ENCODE measurements at places on chromosomes 12 and 14.
A peak's percentile ranks its signal among the peaks of the same experiment; 100 is the strongest.

- DNase-seq, result no peak
These were observed 411.0 kb downstream of the LRIG3 start for GRCh38 chr12:58509116-58509885.

DNA sequence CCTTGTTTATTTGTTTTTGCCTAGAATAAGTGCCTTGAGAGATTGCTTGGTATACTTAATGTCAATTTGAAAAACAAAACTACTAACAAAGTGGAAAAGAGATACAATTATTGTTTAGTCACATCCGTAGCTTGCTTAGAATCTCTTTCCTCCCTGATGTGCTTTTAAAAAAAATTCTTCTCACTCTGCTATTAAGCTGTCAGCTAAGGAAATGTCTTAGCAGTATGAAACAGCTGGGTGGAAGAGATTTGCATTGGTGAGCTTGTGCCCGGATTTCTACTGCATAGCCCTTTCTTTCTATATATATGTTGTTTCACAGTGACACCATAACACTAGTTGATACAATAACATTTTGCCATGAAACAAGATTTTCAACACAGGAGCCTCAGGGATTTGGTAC, 229.4 kb upstream of the RGS6 start:
- no peak for DNase-seq

DNA sequence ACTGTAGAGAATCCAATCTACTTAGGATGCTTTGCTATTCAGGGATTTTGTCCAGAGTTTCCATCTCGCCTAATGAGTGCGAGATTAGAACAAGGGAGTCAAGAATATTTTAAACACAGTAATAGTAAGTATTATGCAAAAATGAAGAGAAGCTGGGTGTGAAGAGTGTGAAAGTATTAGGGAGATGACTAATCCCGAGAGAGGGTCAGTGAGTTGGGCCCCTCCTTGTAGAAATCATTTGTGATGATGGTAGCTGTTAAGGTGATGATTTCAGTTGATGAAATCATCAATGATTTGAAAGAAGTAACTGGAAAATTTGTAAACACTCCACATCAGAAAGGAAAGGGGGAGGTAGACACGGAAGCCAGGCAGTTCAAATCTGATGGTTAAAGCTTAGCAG, 478.9 kb upstream of the MGAT4C start:
- no peak for DNase-seq

- DNase-seq, result no peak
These were observed 7.9 kb upstream of the NFKBIA start for GRCh38 chr14:35412272-35413056.

- DNase-seq, result no peak
These were observed 1316.7 kb upstream of the TMEM132C start for GRCh38 chr12:126950266-126950665.

GRCh38 chr12:78057075-78057474, 226.4 kb downstream of the NAV3 start:
- DNase-seq, result no peak

DNA sequence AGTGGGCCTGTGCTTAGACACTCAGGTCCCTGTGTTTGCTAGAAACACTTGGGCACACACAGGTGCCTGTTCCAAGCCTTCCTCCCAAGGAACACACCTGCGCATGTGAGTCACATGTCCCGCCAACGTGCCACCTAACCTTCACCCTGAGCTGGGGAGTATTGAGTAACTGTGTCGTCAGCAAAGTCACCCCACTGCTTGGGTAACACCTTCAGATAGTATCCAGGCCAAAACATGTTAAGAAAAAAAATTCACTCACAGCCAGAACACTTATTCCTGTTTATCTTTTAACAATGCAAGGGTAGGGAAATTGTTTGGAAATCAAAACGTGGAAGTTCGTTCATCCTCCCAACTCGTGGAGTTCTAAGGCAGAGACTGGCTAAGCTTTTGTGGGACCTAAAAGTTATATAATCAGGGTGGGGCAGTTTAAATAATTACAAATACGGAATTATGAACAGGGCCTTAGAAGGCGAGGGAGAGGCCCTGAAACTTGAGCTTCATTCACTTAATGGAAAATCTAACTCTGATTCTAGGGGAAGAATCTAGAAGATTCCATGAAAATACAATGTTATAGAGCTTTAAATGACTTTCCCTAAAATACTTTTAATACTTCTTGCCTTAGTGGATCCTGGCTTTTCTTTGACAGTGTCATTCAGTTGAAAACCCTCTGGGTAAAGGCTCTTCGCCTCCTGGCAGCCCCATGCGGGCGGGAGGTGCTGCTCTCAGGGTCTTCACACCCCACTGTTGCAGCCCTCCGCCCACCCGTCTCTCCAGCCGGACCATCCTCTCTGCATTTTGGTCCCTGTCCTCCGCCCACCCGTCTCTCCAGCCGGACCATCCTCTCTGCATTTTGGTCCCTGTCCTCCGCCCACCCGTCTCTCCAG, 30.3 kb upstream of the ADIPOR2 start:
- no peak for DNase-seq

GRCh38 chr12:77577791-77578190, 252.9 kb upstream of the NAV3 start:
- no peak for DNase-seq

GRCh38 chr14:61656341-61656740, 39.0 kb upstream of the HIF1A start:
- no peak for DNase-seq

DNA sequence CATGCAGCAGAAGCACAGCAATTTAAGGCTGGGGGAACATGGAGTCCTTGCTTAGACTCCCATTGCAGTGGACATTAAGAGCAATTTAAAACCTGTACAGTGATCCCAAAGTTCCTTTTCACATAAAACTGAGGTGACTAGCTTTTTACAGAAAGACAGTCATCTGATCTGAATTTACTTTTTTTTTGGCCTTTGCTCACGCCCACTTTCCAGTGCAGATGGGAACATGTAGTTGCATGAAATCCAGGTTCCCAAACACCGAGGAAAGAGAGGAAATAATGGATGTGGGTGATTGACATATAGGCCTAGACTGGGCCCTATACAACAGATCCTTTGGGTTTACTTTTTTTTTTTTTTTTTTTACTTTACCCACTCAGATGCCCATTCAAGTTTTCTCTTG, 126.4 kb upstream of the PTPRB start:
- no peak for DNase-seq

GRCh38 chr14:98269533-98269932, 1002.5 kb downstream of the BCL11B start:
- no peak for DNase-seq

- no peak for DNase-seq
These were observed 80.6 kb downstream of the MAP1LC3B2 start for GRCh38 chr12:116639765-116640164.

DNA sequence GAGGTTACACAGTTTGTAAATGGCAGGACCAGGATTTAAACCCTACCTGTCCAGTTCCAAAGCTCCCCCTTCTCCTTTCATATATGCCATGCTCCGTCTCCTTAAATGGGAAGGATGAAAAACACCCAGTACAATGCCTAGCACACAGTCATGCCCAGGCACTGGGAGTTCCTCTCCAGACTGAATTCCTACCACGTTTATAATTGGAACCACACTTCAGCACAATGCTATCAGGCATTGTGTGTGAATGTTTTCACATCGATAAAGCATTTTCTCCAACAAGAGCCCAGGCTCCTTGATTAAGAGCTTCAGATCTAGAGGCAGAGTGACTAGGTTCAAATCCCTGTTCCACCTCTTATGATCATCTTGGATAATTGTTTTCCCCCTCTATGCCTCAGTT, 2.7 kb upstream of the NUAK1 start:
- DNase-seq, result no peak

- DNase-seq, result no peak
These were observed 24.3 kb downstream of the VRK1 start for GRCh38 chr14:96821501-96821900.

DNA sequence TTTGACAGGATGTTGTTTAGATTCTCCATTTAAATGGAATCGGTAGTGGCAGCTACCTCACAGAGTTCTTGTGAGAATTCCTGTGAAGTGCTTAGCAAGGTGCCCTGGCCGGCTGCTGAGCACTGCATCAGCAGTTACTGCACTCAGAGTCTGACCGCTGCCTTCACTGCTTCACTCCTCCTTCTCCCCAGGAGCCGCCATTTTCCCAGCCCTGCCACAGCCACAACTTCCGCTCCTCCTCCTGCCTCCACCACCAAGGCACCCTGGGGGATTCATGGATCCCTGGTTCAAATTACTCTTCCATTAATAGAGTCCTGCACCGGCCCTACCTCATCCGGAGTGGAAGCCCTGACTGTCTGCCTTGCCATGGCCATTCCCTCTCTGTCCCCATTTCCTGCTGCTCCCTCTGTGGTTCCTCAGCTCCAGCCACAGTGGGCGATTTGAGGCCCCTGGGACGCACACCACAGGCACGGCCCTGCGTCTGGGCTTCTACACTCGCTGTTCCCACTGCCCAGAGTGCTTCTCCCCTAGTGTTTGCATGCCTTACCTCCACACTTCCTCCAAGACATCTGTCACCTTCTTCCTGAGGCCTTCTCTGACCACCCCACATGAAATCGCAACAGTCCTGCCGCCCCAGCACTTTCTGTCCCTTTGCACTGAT, 210.3 kb downstream of the IPO8 start:
- no peak for DNase-seq

DNA sequence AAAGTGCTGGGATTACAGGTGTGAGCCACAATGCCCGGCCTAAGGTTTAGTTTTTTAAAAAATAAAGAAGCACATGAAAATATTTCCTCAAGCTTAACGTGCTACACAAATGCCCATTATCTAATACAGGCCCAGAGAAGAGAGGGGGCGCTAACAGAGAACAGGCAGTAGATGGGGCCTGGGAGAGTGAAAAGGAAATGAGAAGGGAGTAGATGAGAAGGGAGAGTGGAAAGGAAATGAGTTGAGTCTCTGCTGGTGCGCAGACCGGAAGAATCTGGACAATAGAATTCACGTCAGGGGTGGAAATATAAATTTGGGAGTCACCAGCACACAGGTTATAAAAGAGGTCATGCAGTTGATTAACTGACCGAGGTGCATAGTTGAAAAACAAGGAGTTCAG, 10.7 kb downstream of the PXN start:
- no peak for DNase-seq

DNA sequence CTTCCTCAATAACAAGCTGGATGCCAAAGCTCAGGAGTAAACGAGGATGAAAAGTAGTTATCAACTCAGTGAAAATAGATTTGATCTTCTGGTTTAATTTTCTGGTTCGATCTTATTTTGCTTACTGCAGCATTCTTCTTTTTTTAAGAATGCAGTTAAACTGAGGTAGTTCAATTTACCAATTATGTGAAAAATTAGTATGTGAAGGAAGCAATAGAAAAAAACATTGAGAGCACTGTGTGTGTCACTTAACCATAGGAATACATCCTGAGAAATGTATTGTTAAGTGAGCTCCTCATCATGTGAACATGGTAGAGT, 111.4 kb upstream of the TSPAN8 start:
- no peak for DNase-seq

GRCh38 chr12:7060353-7060954, at the start of gene C1S:
Gene C1S (plus strand): TSS chr12:7060718. CDS start chr12:7061913, 1,195 bp downstream.
- no peak for DNase-seq

GRCh38 chr12:57765003-57765697, 1.7 kb downstream of the CYP27B1 start:
- peak; percentile 24 for DNase-seq

DNA sequence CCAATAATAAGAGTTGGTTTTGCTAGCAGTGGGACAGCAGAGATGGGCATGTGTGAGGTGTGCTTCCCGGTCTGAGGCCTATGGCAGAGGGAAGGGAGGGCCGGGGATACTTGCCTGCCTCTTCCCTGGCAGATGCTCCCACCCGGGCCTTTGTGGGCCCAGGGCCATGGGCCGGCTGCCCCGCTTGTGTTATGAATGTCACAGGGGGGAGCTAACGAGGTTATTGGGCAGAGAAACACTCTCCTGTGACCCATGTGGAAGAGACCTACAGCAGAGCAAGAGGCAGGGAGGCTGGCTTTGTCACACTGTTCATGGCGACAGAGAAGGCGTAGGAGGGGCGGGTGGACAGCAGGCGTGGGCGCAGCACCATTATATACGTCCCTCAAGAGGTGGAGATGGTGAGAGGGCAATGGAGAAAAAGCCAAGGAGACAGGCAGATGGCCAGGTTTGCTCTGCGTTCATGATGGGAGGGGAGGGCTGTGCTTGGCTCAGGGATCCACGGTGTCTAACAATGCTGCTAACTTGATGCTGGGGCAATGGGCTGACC, 13.3 kb downstream of the CCND2 start:
- no peak for DNase-seq

- no peak for DNase-seq
These were observed 30.5 kb downstream of the DPF3 start for GRCh38 chr14:72863216-72864006.

DNA sequence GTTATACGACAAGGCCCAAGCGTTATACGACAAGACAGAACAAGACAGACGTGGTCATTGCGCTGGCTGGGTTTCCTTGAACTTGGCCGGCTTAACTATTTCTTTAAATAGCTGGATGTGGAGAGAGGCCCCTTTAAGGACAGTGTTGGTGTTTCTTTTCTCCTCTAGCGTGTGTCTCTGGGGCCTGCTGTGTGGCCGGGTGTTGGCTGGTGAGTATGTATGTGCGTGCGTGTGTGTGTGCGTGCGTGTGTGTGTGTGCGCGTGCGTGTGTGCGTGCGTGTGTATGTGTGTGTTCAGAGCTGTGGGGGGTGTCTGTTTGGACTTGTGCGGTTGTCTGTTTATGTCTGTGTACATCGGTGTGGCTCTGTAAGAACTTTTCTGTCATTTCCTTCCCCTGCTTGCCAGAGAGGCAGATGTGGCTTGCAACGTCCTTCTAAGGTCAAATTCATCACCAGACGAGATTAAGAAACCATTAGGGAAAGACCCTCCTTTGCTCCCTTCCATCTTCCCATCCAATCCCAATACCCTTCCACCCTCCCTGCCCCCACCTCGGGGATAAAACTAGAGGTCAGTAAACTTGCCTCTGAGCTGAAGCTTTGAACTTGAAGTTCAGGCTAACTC, 78.6 kb upstream of the TBX3 start:
- DNase-seq, result no peak

- DNase-seq, result no peak
These were observed 21.1 kb upstream of the TAS2R14 start for GRCh38 chr12:10960211-10960610.

DNA sequence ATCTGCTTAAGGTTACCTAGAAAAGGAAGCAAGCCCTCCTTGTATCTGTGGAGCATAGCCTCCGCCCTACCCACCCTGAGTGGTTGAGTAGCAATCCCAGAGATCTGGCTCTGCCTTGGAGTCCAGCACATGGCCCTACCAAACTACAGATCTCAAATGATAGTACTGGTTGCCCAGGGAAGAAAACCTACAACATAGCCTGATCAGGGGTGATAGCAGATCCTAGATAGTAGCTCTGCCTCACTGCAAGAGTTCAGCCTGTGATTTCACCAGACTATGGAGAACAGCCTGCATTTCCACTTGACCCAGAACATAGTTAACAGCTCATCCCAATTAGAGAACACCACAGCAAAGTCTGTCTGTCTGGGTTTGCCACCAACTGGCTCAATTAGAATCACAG, 279.5 kb downstream of the ETNK1 start:
- DNase-seq, result no peak

GRCh38 chr12:13376610-13377373, 180.3 kb downstream of the EMP1 start:
- no peak for DNase-seq
